ENCODE measurements at places on chromosomes 1 and 21. TPM values are rescaled to one million over a fixed set of nuclear protein-coding genes. Genes with fewer than 3 reads are reported as not detected.

DNA sequence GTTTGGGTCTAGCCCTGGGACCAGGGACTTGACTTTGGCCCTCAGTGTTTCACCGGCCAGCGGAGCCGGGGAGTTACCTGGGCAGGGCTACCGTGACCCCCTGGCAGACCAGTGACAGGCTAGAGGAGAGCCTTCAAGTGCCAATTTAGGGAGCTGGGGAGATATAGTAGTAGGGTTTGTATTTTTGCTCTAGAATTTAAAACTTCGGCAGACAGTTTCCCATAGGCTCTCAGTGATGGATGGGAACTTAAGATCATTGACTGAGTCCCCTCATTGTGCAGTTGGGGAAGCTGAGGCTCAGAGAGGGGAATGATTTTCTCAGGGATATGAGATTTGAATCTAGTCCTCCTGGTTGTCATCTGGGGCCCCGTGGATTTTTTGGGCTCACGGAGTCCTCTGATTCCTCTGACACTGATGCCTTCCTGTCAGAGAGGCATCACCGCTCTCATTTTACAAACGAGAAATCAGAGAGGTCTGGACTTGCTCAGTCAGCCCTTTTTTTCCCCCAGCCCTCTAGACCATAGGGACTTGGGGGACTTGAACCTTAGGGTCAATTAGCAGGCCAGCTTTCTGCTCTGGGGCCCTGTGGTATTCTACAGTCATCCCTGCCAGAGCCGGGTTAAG lies 58.3 kb upstream of the ACOT11 start:
- DNase-seq, result no peak
- peak overlapping the region; percentile 87 for H3K4me3 ChIP-seq
- no peaks in the 10 kb centered on the region for H3K36me3 ChIP-seq
- peak overlapping the region; percentile 80 for H3K27ac ChIP-seq
- H3K4me1 ChIP-seq, result peaks cover 27% of the 10 kb centered on the region
- H3K27me3 ChIP-seq, result peaks cover 10% of the 10 kb centered on the region

Gene BARHL2
- not detected for total RNA-seq

GRCh38 chr1:151039521-151039920 lies 3.1 kb downstream of the BNIPL start:
- H3K36me3 ChIP-seq, result peaks cover 16% of the 10 kb centered on the region
- H3K27me3 ChIP-seq, result no peaks in the 10 kb centered on the region
- DNase-seq, result no peak
- H3K4me3 ChIP-seq, result no peak overlapping the region

GRCh38 chr1:219660666-219661463 lies 48.0 kb upstream of the ZC3H11B start:
- H3K36me3 ChIP-seq, result no peaks in the 10 kb centered on the region
- H3K27me3 ChIP-seq, result no peaks in the 10 kb centered on the region
- H3K4me3 ChIP-seq, result peak overlapping the region; percentile 56
- peak overlapping the region; percentile 57 for H3K27ac ChIP-seq
- DNase-seq, result peak; percentile 94

DNA sequence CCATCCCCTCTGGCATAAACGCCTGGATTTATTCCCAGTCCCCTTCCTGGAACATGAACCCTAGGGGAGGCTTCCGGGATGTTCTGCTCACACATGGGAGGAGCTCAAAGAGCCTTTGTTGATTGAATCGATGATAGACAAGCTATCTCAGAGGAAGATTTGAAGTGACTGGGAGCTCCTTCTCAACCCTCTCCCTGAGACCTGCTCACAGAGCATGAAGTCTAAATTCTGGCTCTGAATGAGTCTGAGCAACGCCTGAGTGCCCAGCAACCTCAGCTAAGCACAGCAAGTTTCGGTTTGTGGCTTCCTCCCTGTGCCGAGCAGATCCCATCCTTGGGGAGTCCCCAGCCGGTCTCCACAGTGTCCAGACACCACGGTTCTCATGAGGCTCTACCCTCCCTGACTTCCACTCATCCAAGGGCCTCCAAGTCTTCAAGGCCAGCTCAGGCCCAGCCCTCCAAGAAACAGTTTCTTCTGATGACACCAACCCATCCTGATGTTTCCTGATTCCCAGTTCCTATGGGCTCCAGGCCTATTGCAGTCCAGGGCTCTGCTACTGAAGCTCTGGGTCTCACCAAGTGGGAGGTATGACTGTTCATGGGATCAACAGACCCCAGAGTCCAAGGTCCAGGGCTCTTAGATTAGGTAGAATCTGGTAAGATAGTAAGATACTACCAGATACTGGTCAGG lies 190.8 kb downstream of the DYRK1A start:
- H3K27ac ChIP-seq, result no peak overlapping the region
- H3K4me1 ChIP-seq, result peaks cover under 1% of the 10 kb centered on the region
- H3K36me3 ChIP-seq, result no peaks in the 10 kb centered on the region
- H3K27me3 ChIP-seq, result no peaks in the 10 kb centered on the region

GRCh38 chr1:101105877-101106276 lies 80.3 kb upstream of the DPH5 start:
- peaks cover 5% of the 10 kb centered on the region for H3K27me3 ChIP-seq
- DNase-seq, result no peak
- H3K4me1 ChIP-seq, result no peaks in the 10 kb centered on the region
- no peaks in the 10 kb centered on the region for H3K36me3 ChIP-seq

GRCh38 chr1:57422271-57423134 lies 1.4 kb downstream of the DAB1 start:
- no peak overlapping the region for H3K27ac ChIP-seq
- H3K4me3 ChIP-seq, result peak overlapping the region; percentile 79
- no peaks in the 10 kb centered on the region for H3K36me3 ChIP-seq
